ENCODE measurements at places on chromosomes 2 and 18. TPM values are rescaled to one million over a fixed set of nuclear protein-coding genes. Genes with fewer than 3 reads are reported as not detected.
A peak's percentile ranks its signal among the peaks of the same experiment; 100 is the strongest.

The SLC35F5 gene
- 67.3 TPM for total RNA-seq

The NDUFB3 gene
- 40.8 TPM for total RNA-seq

The TUBA3E gene
- total RNA-seq, result not detected

The OXER1 gene
- 6.0 TPM for total RNA-seq

The COBLL1 gene
- total RNA-seq, result 53.5 TPM

The D2HGDH gene
- total RNA-seq, result 17.1 TPM

The COL5A2 gene
- total RNA-seq, result 31.7 TPM

The ZNF385B gene
- total RNA-seq, result 7.5 TPM

The RAD51AP2 gene
- 0.18 TPM for total RNA-seq

The C2orf80 gene
- total RNA-seq, result not detected

The ABCG8 gene
- total RNA-seq, result not detected

The GULP1 gene
- total RNA-seq, result 41.7 TPM

The COQ10B gene
- total RNA-seq, result 20.9 TPM

The TGFA gene
- 1.2 TPM for total RNA-seq

The RBKS gene
- total RNA-seq, result 3.7 TPM

The HOXD13 gene
- total RNA-seq, result not detected

The CDH7 gene
- total RNA-seq, result not detected

The CREG2 gene
- total RNA-seq, result 0.08 TPM

DNA sequence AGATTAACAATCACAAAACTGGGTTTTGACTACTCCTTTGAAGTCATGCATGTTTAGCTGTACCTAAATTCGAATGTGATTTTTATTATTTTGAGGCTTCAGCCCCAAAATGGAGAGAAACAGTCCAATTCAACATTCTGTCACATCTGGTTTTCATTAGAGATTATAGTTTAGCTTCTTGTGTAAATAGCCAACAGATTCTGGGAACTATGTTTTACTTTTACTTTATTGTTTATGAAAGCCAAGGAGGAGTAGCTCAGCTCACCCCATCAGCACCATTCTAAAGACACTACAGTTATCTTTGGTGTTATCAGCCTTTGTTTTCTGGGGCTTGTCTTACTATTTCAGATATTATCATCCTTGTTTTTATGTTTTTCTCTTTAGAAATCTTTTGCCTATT is 465.0 kb upstream of the CWC22 start:
- DNase-seq, result no peak

- DNase-seq, result no peak
Observed at GRCh38 chr2:150426315-150426714, 61.2 kb downstream of the RND3 start.

DNA sequence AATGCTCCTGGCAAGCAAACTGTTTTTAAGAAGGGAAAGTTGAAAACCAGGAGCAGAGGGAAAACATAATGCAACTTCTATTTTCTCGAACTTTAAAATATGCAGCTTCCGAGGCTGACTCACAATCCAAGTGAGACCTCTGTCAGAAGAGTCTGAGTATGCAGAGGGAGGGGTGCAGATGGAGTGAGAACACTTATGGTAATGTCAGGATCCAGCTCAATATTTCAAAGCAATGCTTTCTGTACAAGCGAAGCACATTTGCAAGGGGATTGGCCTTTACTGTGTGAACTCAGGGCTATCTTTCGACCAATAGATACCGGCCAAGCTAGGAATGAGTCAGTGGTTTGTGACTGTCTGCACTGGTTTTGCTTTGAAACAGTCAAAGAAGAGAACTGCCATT is 242.7 kb downstream of the CNTNAP5 start:
- DNase-seq, result no peak

- no peak for DNase-seq
Observed at GRCh38 chr18:62329691-62330454, 4.8 kb downstream of the TNFRSF11A start.

DNA sequence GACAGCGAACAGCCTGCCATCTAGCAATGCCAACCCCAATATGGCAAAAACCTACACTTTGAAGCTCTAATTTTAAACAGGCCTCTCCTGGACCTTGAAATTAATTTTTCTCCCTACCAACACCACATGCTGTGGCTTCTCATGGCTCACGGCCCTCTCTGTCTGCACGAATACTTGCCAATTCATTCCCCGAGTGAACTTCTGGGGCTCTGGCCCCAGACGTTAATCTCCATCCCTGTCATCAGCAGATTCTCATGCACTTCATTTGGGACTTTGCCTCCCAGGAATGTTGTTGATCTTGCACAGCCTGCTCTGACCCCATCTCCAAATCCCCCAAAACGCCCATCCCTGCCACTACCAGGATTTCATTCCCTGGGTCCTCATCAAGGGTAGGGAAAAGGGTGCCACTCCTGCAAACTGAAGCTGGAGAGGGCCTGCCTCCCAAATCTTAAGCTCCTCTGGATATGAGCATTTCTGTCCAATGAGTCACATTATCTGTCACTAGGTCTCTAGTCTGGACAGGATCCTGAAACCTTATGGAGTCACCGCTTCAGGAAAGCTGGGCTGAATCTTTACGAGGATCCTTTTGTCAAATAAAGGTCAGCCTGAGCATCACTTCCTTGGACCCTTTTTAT is 10.4 kb downstream of the FIGLA start:
- DNase-seq, result no peak

- DNase-seq, result no peak
Observed at GRCh38 chr2:199552141-199552540, 94.4 kb upstream of the SATB2 start.

- no peak for DNase-seq
Observed at GRCh38 chr2:205803500-205803899, 121.2 kb downstream of the NRP2 start.

- no peak for DNase-seq
Observed at GRCh38 chr2:66306483-66306882, 128.4 kb upstream of the MEIS1 start.

DNA sequence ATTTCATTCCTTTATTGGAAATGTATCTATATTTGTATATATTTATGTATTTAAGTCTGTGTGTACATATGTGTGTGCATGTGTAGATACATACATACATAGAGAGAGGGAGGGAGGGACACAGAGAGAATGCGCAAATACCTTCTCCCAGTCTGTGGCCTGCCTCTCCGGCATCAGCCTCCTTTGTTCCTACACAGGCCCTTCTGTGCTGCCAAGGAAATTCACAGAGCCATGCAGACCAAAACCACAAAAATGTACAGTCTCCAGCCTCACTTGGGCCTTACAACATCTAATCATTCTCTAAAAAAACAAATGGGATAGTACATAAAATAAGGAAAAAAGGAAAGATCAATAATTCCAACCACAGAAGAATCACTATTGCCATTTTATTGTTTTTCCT is 8.8 kb upstream of the CRACDL start:
- DNase-seq, result no peak

GRCh38 chr18:13368080-13368813 is 149.7 kb downstream of the LDLRAD4 start:
- no peak for DNase-seq

DNA sequence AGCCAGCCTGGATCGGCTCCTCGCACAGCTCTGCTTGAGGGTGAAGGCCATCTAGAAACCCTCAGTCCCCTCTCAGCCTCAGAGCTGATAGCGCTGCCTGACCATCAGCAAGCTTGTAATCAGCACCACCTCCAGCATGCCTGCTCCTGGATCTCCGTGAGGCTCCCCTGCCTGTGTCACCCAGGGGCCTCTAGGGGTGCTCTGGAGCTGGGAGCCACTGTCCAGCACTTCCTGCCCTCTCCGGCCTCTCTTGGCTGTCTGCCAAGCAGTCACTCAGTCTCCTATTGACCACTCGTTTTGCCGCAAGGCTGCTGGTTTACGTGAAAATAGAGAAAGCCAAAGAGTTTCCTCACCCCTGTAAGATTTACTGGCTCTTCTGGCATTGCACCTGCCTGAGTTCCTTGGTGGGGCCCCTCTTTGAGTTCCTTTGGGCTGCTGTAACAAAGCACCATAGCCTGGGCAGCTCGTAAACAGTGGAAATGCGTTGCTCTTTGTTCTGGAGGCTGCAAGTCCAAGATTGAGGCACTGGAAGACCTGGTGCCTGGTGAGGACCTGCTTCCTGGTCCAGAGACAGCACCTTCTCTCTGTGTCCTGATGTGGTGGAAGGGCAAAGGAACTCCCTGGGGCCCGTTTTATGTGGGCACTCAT is 17.9 kb downstream of the CAPN10 start:
- peak; percentile 68 for DNase-seq

DNA sequence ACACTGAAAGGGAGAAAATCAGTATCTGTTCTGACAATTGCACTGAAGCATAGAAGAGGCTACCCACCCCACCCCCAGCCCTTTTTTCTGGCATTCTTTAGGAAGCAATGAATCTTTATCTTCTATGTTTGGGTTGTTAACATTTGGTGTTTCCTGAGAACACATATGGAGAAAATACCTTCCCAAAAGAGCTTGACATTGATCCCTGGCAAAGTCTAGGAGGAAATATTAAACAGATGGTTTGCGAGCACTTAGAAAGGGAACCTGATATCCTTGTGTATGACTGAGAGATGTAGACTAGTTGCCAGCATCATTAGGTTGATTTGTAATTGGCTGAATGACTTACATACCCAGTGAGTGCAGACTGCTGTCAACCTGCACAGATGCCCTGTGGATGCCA is 42.9 kb downstream of the DOK1 start:
- no peak for DNase-seq

DNA sequence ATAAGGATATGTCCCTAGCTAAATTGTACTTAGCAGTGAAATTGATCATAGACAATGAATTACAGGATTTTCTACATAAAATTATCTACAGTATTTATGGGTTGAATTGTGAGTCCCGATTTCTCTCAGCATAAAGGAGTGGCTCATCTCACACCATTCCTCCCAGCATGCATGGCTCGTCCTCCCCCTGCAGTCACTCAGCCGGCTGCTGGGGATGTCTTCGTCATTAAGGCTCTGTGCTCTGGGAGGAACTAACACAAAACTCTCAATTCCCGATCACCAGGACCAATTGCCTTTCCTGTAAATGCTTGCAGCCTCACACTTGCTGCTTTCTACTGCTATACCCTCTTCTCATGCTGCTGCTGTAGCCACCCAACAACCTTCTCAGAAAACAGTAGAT is 75.9 kb downstream of the TXNL1 start:
- no peak for DNase-seq

GRCh38 chr18:45565280-45565970 is 49.9 kb upstream of the SLC14A2 start:
- no peak for DNase-seq

- DNase-seq, result peak; percentile 23
Observed at GRCh38 chr2:120743657-120744056, 8.0 kb downstream of the GLI2 start.

GRCh38 chr2:8090748-8091700 is 590.8 kb upstream of the ID2 start:
- peak; percentile 66 for DNase-seq

DNA sequence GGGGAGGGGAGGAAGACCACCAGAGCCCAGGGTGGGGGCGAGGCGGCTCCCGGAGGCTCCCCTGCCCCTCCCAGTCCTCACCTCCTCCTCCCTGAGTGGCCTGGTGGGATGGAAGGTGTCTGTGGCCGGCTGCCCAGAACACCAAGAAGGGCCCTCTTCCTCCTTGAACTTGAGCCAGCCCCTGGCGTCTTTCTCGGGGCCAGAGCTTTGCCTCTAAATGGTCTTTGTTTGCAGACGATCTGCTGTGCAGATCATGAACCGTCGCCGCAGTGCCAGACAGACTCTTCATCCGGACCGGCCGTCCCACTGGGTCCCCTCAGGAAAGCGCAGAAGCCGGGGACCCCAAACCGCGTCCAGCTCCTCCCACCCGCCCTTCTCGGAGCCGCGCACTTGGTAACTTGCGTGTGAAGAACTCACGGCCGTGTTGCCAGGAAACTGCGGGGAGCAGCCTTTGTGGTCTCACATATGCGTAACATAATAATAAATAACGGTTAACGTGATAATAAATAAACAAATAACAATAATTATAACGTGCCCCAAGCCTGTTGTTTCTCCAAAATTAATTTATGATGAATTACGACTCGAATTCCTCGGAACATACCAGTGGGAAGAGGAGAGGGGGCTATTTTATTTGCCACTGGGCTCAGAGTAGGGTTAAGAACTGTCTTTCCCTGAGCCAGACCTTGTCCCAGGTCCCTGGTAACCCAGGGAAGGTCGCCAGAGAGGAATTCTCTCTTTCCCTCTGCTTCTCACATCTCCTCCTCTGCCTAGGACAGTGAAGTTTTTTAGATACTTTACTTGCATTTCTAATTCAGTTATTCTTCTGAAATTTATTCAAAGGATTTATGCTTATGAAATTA is 41.0 kb downstream of the PTGR3 start:
- peak; percentile 48 for DNase-seq

GRCh38 chr2:107072150-107072940 is 186.4 kb upstream of the ST6GAL2 start:
- no peak for DNase-seq

DNA sequence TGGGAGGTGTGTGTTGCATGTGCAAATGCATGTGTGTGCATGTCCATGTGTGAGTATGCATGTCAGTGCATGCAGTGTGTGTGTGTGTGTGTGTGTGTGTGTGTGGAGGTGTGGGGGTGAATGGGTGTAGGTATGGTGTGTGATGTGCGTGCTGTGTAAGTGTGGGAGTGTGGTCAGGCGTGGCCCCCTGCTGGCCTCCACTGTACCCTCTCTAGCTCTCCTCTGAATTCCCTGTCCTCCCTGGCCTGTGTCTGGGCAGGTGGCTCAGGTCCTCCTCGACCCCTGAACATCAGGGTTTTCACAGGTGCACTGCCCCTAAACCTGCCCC is 230.2 kb downstream of the CELF4 start:
- DNase-seq, result no peak
